CD8-positive, alpha-beta memory T cell (primary cell): ENCODE measurements at places on chromosomes 5 and 9.

GRCh38 chr9:85523202-85523601 lies 218.6 kb downstream of the AGTPBP1 start:
- no peak for DNase-seq

- no peak for DNase-seq
These were observed 41.3 kb downstream of the PTPN3 start for GRCh38 chr9:109456811-109457210.

- no peak for DNase-seq
These were observed 57.9 kb downstream of the PBX3 start for GRCh38 chr9:125805057-125805456.

GRCh38 chr5:77326986-77327734 lies 116.7 kb downstream of the PDE8B start:
- DNase-seq = no peak

DNA sequence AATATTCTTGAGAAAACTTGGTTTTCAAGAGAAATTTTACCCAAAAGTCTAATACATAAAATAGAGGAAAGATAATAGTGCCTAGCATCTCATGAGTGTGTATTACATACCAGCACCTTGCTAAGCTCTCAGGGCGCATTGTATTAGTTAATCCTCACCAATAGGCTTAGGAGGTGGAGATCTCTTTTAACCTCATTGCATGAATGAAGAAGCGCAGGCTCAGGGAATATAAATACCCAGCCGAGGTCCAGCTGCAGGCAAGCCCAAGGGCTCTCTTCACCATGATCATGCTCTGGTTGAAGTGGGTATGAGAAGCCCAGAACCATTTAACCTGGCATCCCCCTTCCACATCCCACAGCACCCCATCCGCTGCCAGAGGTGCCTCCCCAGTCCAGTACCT lies 46.0 kb downstream of the CAMK2A start:
- DNase-seq = no peak
